Liver (tissue), 10 donors: ENCODE measurements at places on chromosomes 2 and 18.

DNA sequence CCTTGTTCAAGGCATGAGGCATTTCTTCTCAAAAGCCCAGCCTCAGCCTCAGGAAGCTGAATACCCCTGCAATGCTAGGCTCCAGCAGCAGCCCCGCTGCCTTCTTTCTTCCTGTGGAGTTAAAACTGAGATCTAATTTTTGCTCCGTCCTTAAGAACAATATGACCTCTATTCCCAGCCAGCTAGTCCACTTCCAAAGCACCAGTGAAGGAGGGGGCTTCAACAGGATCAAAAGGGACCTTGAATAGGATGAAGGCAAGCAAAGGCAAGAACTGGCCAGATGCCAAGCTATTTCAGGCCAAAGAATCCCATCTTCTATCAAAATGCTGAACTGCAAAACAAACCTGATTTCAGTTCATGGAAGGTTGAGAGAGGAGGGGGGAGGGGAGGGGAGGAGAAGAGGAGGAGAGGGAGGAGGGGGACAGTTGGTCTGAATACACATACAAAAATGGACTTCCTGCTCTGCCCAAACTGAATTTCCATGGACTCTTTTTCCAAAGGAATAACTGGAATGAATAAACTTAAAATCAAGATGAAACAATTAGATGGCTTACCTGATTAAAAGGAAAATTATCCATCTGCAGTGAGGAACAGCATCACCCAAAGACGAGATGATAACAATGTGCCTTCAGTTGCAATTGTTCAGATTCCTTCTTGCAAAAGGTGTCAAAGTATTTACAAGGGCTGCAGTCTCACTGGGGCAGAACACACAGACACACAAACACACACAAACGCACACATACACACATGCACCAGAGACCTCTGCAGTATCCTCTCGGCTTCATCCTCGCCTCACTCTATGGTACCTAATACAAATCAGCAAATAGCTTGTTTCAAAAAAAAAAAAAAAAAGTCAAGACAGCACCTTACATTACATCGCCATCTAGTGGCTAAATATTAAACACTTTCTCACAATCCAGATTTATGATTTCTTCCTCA, at the start of gene SCN1A:
SCN1A (minus strand) TSS at position 804 of the 939 bp plus-strand sequence. CDS start 54,399 bp downstream, outside the sequence.
- no peak for DNase-seq

DNA sequence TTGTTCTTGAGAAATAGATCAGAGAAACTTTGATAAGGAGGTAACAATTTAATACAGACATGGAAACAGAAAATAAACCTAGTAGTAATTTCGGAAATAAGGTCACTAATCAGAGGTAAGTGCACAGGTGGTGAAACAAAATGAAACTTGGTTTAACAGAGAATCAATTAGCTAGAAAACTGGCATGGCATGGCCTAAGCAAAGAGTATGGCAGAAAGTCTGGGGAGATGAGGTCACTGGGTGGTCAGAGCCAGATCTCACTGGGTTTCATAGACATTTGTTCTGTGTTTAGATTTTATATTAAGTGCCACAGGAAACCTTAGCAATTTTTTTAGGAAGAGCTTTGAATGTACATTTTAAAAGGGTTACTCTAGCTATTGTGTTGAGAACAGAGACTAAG, 1216.0 kb upstream of the PIK3C3 start:
- no peak for DNase-seq

GRCh38 chr18:70513502-70514171, 224.8 kb downstream of the SOCS6 start:
- no peak for DNase-seq

- no peak for DNase-seq
These were observed 37.5 kb upstream of the CAB39 start for GRCh38 chr2:230674966-230675672.

DNA sequence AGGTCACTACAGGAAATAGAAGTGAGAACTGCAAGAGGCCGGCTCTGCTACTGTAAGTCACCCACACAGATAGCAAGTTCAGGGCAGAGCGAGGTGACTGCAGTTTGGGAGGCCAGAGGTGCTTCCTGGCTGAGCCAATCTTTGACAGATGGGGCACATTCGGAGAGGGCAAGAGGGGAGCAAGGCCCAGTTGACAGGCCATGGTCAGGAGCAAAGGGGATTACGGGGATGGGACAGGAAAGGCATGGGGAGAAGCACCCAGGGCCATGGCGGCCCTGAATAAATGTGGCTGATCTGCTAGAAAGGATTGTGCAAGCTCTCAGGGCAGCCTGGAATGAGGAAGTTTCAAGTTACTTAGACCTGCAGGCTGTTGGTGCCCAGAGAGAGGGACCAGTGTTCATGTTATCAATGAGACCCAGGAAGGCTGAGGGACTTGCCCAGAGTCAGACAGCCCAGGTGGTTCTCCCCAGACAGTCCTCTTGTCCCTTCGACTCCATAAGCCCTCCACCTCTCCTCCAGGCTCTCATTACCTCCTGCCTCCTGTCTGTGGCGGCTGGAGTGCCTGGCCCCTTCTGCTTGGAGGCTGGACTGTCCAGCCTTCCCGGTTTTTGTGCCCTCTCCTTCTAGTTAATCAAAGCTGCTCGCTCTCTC, 123.3 kb downstream of the CTIF start:
- no peak for DNase-seq

- DNase-seq: no peak
These were observed 121.5 kb downstream of the RTN4 start for GRCh38 chr2:54928719-54929118.

DNA sequence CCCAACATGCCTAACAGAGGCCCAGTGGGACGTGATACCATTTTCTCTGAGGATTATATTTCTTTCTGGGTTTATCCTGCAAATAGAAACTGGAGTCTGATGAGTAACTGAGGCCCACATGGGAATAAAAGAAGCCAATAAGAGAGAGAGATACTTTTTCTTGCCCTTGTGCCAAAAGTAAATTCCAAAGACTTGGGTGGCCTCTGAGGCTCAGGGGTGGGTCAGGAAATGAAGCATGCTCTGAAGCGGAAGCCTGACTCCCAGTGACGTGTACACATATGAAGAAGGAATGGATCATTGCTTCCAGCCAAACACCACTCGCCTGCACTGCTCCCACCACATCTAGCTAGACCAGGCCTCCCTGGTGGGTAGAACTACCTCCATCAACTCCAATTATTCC, 273.6 kb upstream of the NCKAP5 start:
- DNase-seq: no peak

DNA sequence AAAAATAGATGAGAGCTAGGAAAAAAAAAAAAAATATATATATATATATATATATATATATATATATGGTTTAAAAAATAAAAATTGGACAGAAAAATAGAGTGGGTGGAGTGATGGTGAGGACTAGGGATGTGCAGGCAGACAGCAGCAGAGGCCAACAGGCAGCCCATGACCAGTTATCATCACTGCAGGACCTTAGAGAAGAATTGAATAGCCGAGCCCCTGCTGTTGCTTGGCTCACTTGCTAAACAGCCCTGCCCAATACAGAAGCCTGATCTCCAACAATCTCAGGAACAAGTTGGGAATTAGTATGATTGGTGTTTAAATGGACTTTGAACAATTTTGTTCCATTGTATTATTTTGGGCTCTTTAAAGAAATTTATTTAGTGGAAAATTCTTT, 967.5 kb upstream of the PIK3C3 start:
- DNase-seq: no peak

DNA sequence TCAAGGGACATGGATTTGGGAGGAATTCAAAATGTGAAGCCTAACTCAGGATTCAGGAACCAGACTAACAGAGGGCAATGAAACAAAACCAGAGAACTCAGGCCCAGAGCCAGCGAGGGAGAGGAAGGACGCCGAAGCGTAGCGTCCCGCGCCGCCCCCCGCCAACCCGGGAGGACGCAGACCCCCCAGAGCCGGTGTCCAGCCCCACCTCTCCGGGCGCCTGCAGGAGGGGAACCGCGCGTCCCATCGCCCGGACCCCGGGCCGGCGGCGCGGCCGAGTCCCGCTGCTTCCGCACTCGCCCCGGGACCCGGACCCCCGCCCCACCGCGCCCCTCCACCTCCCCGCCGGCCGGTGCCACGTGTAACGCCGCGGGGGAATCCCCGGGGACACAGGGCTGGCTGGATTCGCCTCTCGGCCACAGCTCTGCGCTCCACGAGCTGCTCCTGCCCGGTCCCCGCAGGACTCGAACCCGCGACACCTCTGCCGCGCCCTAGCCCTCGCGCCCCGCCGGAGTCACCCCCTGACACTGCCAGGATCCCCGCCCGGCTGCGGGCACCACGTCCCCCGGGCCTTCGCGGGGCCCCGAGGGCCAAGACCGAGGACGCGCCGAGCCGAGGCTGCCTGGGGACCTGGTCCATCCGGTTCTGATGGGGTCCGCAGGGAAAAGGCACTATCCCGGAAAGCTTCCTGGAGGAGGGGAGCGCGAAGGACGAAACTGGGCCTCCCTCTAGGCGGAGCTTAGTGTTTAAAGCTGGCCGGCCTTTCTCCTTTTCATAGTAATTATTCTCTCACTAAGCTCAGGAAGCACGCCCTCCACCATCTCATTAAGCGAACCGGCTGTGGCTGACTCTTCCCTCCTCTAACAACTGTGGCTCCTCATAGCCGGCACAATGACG, 40.4 kb upstream of the FAM124B start:
- DNase-seq: no peak
